ENCODE measurements at places on chromosomes 2 and 18.

- DNase-seq: no peak
Measured at GRCh38 chr18:76394780-76395476, 100.1 kb downstream of the ZNF516 start.

DNA sequence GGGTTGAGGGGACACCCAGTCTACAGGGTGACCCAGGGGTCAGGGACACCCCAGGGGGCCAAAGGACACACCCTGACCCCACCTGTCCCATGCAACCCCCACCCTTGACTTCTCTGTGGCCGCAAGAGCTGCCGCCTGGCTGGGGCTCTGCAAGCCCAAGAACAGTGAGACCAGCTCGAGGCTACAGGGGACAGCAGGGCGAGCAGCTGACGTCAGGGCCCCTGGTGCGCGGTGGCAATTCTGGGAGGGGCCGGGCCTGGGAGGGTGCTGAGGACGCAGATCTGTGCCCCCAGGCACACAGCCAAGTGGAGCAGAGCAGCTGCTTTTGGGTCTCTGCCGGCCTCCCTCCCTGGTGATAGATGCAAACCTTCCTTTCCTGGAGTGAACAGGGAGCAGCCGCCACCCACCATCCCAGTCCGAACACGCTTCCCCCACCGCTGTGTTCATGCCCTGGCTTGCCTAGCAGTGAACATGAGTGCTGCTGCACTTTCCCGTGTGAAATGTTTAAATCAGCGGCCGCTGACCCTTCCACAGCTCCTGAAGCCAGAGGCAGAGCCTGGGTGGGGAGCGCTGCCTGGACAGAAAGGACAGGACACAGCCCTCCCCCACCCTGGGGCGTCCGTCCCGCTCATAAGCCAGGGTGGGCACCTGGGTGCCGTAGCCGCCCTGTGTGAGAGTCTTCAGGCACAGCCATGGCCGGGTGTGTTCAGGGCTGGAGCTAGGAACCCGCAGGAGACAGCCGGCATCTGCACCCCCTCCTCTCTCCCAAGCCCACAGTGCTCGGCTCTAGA, 46.9 kb downstream of the SLC66A2 start:
- no peak for DNase-seq

- no peak for DNase-seq
Measured at GRCh38 chr2:215917953-215918620, 95.3 kb downstream of the MREG start.

- peak; percentile 57 for DNase-seq
Measured at GRCh38 chr2:86221066-86221684, 21.9 kb downstream of the MRPL35 start.

- DNase-seq: no peak
Measured at GRCh38 chr18:6959110-6959509, 158.5 kb downstream of the LAMA1 start.

DNA sequence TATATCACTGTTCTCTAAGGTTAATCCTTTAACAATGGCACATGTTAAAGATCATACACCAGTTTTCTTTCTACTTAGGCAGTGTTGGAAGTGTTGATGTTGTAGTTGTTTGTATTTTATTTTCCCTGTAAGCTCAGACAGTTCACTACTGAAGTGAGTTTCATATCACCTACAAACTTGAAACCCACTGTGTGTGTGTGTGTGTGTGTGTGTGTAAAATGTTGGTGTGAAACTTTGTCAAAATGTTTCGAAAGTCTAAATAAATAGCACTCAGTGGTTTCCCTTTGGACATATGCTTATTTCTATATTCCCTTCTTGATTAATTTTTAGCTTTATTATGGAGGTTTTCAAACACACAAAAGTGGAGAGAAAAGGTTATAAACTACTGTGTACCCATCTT, 79.8 kb upstream of the CAVIN2 start:
- DNase-seq: no peak

- no peak for DNase-seq
Measured at GRCh38 chr2:222300726-222301052, 1.9 kb upstream of the PAX3 start.

GRCh38 chr2:6926071-6926732, 9.0 kb downstream of the RNF144A start:
- DNase-seq: no peak

DNA sequence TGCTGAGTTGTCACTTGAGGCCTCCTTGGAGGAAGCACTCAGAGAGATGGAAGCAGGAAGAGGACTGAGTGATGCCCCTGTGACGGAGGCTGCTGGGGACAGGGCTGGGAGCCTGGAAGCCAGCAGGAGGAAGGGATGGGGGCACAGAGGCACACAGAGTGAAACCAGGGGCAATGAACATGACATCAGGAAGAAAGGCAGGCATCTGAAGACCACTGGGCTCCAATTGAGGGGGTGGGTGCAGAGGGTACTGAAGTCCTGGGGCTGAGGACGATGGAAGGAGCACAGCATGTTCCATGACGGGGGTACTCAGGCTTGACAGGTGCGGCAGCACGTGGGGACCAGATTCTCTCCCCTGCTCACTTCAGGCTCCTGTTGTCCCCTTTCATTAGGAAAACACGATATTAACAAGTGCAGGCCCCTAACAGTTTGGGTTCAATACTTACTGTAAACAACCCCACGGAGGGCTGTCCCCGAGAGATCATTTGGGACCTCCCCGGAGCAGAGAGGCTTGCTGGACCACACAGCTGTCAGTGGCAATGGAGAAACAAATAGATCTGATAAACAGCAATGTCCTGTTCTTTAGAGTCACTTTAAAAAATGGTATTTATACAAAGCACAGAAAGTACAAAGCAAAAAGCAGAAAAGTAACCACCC, 8.7 kb downstream of the INPP5D start:
- DNase-seq: no peak
